ENCODE measurements at places on chromosomes 6 and 20.
A peak's percentile ranks its signal among the peaks of the same experiment; 100 is the strongest.

- no peak for DNase-seq
Measured at GRCh38 chr6:154297721-154298120, 58.9 kb downstream of the IPCEF1 start.

- no peak for DNase-seq
Measured at GRCh38 chr6:16419636-16420336, 181.4 kb downstream of the GMPR start.

DNA sequence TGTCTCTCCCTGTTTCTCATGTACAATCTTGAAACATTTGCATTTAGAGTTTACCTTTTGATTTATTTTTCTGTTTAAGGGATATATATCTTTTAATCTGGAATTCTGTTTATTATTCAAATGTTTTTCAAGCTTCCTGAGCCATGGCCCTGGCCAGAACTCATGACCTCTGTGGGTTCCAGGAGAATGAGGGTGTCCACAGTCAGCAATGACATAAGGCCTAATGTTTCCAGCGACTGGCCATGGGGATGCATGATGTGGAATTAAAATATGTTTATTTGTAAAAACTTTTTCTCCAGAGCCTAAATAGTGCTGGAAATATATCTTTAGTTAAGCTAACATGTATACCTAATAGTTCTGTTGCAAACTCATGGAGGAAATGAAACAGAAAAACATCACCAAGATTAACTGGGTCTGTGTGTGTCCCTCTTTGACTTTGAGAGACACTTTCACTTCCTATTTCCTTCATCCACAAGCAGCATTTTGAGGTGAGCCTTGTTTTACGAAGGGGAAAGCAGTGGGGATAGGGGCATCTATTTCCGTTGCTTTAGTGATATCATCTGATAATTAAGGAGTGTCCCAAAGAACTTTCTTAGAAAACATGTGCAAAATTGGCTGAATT is 87.6 kb downstream of the SMOC2 start:
- DNase-seq: no peak

DNA sequence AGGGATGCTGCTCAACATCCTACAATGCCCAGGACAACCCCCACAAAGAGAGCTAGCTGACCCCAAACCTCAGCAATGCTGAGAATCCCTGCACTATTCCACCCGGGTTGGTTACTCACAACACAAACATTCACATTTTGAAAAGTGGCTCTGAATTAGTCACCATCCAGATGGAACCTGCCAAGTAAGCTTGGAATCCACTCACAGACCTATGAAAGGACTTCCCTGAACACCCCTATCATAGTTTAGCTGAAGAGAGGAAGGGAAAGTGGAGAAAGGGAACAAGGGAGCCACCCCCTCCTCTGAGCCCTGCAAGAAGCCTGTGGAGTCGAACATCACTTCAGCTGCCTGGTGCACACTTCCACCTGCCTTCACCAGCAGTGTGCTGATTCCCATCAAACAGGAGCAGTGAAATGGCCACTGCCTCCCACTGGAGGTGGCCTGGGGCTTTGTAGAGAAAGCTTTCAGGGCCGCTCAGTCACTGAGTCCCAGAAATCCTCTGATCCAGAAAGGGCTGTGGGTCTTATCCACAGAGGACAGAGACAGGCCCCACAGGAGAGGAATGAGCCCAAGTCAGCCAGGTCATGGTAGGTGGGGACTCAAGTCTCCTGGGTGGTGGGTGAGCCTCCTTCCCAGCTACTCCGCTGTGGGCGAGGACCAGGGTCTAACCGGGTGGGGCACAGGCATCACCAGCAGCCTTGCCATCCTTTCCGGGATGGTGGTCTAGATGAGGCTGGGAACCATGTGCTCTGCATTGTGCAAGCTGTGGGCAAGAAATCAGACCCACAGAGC is 203.7 kb downstream of the SYNDIG1 start:
- peak; percentile 90 for DNase-seq

DNA sequence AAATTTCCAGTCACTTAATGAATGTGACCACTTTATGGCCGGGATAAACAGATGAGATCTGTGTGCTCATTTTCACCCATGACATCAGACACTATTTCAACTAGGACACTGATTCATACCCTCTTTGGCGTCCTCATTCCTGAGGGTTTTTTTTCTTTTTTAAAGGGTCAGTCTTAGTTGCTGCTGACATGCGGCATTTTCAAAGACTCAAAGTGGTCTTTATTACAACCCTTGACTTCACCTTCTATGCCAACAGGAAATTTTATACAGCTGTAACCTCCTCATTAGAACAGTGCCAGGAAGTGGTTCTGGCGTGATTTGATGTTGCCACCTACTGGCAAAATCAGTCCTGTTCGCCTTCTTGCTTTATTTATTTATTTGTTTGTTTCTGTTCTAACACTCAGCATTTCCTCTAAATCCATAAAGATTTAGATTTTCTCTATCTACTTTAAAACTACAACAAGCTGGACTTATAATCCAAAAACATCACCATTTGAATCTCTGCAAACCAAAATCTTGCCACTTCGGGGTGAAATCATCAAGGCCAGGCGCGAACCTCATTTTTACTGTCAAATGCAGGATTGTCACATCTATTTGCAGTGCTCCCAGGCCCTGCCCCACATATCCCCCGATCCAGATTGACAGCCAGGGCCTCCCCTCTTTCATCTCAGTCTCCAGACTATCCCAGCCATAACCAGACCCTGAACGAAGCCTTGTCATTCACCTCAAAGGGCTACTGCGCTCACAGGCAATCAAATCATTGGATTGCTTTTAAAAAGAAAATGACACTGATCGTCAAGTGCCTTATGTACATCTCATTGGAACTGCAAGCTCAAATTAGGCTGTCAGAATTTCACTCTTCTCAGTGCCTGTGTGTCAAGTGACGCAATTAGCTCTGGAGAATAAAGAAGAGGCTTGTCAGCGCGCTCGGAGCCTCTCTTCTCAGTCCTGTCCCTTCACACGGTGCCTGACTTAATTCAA is 77.5 kb downstream of the C6orf118 start:
- DNase-seq: no peak

Measured in AG04449 (cell line).